NCI-H1436 treated with DMSO at 0.1 percent for 48 hours (cell line): ENCODE measurements at places on chromosomes 6 and 20.

GRCh38 chr20:59939052-59939878 lies 840 bp downstream of the PPP1R3D start:
- no peak for DNase-seq

DNA sequence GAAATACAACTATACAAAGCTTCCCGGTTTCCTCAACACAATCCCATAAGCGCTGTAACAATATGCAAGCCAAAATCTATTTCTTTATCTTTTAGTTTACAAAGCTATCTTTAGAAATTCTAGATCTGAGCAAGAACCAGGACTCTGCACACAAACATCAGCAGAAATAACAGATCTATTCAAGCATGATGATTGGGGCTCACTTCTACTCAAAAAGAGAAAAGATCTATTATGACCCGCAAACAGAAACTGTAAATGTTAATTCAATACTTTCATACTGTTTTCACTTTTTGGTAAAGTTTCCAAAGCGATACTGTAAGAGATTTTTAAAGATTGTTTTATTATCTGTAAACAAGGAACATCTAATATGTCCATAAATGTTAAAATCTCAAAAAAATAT lies 86.6 kb downstream of the SESN1 start:
- DNase-seq, result no peak

DNA sequence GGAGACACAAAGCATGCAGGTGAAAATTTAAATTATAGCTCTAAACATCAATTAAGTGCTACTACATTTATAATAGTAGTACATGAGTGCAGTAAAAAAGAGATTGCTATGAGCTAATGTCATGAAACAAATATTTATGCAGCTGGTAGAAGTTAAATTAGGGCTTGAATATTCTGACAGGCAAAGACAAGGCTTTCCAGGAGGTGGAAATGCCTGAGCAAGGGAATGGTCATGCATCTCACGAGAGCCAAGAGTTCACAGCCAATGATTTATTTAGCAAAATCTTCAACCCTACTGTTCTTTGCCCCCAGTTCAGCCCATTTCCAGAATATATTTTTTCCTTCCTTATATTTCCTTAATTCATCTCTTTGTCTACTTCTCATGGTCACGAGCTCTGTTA lies 128.9 kb downstream of the HIVEP2 start:
- DNase-seq, result no peak

DNA sequence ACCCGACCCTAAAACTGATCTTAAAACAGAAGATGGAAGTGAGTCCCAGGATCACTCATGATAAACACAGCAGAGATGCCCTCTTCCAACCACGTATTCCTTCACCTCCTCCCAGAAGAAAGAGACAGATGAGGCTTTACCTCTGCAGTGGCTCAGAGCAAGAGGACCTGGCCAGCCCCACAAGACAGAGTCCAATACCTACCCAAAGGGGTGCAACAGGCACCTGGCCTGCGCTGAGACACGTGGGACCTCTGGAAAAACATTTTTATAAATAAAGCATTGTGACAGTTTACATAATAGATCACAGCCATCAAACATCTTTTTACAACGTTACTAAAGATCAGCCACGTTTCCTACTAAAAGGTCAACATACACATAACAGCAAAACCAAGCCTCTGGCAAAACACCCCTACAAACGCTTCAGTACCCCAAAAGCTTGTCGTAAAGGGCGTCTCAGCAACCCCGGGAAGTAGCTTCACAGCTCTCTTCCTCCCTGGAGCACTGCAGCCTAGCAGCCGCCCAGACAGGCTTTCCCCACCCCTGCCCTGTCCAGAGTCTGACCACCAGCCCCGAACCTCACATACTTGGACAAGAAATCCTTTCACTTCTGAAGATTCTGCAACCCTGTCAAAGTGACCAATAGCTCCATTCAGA lies 2.9 kb downstream of the TAF4 start:
- no peak for DNase-seq

- DNase-seq, result no peak
Measured at GRCh38 chr6:11208267-11208666, 24.2 kb downstream of the NEDD9 start.

DNA sequence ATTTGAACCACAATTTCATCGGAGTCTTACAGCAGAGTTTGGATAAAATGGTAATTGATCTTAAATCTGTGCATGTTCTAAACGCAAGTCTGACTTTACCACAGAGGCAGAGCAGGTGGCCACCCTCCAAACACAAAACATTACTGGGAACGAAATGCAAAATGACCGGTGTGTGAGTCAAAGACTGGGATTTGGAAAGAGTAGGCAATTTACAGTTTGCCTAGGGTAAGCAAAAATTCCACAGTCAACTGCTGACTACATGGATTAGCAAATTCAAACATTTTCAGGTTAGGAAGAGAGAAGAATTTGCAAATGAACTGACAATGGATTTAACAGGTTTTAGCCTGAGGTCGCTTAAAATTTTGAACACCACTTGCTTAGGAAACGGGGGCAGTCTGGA lies 444.4 kb downstream of the HDGFL1 start:
- no peak for DNase-seq

GRCh38 chr20:21162631-21163030 lies 36.7 kb downstream of the KIZ start:
- no peak for DNase-seq

GRCh38 chr20:4709261-4710105 lies 12.2 kb upstream of the PRND start:
- no peak for DNase-seq
